ENCODE measurements at places on chromosomes 13 and 19.

- DNase-seq: no peak
Measured at GRCh38 chr19:42038666-42039065, 31.3 kb downstream of the GRIK5 start.

GRCh38 chr13:78046331-78046730, 127.7 kb upstream of the EDNRB start:
- DNase-seq: no peak

DNA sequence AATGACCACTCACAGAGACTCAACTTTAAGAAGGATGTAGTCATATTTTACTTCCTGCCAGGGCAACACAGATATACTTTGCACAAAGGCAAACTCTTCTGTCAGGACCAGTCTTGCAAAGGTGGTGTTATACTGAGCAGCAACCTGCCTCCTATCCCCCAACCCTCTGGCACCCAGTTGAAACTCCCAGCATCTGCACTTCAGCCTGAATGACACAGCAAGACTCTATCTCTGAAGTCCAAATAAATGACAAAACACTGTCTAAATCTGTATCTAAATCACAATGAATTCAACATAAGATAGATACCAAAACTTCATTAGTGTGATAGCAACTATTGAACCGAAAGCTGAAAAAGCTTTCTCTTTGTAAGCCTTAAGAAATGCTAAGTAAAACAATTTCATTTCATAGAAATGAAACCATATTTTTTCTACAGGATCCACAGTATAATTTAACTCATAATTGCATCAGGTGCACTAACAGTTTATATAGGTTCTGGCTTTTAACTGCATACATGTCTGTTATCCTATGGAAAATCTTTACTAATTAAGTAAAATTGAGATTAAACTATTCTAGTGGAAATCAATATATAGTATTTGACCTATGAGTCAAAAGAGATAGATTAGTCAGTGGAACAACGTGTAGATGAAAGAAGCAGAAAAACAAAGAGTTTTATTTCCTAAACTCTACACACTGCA, 163.7 kb downstream of the TBC1D4 start:
- no peak for DNase-seq

DNA sequence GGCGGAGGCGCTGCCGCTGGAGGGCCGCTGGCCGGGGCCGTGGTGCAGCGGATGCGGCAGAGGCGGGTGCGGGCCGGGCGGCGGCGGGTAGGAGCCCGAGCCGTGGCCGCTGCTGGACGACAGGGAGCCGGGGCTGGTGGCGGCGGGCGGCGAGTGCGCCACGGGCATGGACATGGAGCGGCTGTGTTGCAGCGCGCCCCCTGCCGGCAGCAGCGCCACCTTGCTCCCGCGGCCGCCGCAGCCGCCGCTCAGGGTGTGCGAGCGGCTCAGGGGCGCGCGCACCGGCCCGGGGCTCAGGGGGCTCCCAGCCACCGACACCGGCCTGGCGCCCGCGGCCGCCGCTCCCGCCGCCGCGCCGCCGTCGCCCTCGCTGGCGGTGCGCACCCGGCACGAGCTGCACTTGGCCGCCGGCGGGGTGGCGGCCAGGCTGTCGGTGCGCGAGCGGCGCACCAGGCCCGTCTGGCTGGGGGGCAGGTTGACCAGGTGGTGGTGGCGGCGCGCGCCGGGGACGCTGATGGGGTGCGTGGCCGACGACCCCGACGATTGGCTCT, 1.7 kb downstream of the IRS2 start:
- DNase-seq: peak; percentile 88

GRCh38 chr13:105232439-105232838, 1303.0 kb downstream of the EFNB2 start:
- DNase-seq: no peak

DNA sequence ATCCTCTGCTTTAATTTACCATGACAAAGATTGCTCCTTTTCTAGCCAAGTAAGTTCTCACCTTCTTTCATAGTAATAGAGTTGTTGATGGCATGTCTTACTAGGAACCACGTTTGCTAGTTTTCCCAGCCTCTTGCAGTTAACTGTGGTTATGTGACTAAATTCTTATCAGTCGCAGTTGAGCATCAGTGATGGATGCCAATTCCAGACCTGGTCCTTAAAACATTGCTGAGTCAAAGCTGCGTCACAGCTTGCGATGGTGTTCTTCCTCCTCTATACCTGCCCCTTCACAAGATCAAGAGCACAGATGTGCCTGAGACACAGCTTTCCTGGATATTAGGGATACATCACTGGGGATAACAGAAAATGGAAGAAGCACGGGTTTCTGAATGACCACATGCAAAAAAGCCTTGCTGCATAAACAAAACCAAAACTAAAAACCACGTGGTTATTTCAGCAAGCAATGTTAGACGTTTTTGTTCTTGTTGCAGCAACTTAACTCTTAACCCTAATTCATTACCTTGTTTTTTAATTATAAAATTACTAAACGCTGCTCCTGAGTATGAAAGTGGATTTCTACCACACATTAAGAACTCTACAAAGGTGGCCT, 97.6 kb upstream of the DACH1 start:
- no peak for DNase-seq

DNA sequence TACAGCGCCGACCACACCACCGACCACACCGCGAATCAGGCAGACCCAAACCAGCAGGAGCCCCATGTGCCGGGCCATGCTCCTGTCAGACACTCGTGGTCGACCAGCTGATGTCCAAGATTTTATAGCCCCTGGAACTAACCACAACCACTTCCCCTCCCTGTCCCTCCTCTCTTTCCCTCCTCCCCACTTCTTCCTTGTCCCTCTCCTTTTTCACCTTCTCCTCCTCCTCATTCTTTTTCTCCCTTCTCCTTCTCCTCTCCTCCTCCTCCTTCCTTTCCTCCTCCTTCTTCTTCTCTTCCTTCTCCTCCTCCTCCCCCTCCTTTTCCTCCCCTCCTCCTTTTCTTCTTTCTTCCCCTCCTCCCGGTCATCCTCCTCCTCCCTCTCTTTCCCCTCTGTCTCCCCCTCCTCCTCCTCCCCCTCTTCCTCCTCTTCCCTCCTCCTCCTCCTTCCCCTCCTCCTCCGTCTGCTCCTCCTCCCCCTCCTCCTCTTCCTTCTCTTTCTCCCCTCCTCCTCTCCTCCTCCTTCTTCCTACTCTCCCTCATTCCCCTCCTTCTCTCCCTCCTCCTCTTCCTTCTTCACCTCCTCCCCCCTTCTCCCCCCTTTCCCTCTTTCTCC, 670 bp downstream of the BSPH1 start:
- DNase-seq: no peak

All from D341Med (cell line).